ENCODE measurements at places on chromosomes 2 and 18. TPM values are rescaled to one million over a fixed set of nuclear protein-coding genes. Genes with fewer than 3 reads are reported as not detected.
A peak's percentile ranks its signal among the peaks of the same experiment; 100 is the strongest.

DNA sequence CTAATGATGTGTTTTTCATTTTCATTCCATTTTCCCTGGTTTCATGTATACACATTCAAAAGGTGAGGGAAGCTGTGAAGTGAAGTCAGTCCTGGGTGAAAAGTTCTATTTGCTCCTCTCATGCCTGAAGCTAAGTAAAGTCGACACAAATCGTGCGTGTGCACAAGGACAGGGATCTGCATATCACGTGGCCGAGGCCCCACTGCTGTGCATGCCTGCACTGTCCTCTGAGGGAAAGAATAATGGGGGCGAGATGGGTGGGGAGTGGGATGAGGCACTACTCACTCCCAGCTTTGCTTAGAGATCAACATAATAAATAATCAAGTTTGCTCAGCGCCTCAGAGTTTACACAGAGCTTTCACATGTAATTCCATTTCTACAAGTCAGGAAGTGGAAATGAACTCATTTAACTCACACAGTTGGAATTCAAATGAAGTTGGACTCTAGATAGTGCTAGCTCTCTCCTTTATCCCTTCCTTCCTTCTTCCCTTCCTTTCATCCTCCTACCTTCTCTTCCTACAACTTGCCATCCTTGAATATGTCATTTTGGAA is 5.1 kb upstream of the PTPRM start:
- no peak for DNase-seq

DNA sequence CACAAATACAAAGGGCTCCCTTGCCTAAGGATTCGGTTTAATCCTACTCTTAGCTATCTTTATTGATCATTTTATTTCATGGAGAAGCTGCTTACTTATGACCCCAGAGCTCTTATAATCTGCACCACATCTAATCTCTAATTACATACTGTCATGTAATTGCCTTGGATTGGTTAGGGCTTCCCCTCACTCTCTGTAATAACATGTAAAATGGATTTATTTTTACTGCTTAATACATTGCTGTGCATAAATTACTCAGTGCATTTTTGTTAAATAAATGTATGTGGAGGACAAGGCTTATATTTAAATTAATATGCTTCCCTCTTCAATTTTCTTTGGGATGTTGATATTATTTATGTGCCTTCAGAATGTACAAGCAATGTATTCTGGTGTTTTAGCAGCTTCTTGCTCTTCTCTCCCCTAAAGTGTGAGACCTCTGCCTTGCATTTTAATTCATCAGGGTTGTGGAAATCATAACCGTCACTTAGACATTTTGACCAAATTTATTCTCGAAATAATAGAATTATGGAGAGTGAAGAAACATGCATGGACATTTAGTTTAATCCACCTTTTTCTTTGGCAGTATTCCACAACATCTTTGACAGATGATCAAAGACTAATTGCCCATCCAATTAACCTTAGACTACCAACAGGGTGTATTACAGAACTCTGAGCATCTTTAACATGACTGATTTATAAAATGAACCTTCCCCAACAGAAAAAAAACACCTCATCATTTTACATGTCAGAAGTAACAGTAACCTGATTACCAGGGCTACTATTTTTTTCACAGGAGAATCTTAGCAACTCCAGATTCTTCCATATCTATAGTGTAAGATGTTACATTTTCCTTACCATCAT is 692.6 kb downstream of the LRRTM4 start:
- no peak for DNase-seq

DNA sequence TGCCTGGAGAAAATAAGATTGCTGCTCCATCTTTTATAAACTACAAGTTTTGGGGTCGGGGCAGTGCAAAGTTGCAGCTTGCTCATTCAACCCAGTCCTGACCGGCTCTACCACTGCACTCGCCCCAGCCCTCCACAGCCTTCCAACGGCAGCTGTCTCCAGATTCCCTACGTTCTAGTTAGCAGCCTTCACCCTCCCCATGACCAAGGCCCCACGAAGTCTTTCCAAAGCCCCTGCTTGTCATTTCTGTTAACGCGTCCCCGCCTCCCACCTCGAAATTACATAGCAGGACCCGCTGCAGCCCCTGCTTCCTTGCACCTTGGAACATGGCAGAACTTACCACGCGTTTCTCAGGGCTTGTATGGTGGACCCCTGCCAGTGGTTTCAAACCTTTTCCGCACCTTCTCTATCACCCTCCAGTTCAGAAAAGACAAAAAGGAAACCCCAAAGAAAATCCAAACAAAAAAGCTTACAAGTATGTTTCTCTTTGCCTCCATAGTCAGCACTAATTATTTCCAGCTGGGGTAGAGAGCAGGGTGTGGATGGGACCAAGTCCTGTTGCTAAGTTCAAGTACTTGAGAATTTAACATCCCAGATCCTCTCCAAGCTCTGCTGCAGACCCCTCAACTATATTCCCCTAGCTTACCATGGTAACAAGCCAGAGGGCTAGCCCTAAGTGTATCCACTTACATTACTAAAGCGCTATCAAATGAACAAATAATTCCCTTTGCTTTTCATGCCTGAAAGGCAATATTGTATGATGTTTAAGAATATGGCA is 161.5 kb downstream of the TGIF1 start:
- DNase-seq: no peak

- peak; percentile 43 for DNase-seq
Measured at GRCh38 chr2:41717839-41718238, 330.0 kb upstream of the PKDCC start.

The ENOSF1 gene
- total RNA-seq: 3.5 TPM

The SPTBN1 gene
- 46.5 TPM for total RNA-seq
